Kidney (tissue), 22 donors: ENCODE measurements at places on chromosomes 4 and X.

DNA sequence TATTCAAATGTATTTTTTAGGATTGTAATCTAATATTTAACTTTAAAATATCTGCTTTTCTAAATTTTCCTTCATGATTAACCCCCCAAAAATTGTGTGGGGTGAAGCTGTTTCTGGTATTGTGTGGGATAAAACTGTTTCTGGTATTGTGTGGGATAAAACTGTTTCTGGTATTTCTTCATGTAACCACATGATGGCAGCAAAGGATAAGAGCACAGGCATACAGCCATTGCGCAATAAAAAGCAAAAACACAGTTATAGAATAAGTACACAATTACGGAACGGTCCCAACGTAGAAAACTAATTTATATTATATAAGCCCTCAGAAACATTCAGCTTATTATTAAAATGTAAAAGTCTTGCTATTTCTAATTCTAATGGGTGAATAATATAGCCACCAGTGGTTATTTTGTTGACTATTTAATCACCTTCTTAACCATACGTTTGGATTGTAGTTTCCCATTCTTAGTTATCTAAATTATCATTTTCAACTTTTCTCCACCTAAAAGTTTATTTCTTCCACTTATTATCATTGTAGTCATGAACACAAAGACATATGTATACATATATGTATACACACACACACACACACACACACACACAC is 333.9 kb upstream of the FSTL5 start:
- peak; percentile 44 for DNase-seq

- no peak for DNase-seq
Measured at GRCh38 chr4:156884183-156884582, 87.4 kb downstream of the PDGFC start.

GRCh38 chr4:47749858-47750257 is 88.0 kb downstream of the CORIN start:
- no peak for DNase-seq

DNA sequence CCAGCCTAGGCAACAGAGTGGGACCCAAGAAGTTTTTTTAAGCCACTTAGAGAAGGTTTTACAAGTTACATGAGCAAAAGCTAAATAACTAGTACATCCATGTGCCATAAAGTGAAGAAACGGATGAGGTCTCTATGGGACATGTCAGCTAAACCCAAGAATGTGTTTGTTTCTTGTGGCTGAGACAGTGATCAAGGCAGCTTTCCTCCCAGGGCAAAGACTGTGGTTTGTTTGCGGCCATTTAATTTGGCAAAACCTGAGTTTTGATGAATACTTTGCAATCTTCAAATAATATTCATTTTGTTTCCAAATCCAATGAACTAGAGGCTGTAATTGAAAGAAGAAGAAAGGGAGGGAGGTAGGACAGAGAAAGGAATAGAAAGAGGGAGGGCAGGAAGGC is 44.9 kb upstream of the SLC2A9 start:
- DNase-seq = no peak

DNA sequence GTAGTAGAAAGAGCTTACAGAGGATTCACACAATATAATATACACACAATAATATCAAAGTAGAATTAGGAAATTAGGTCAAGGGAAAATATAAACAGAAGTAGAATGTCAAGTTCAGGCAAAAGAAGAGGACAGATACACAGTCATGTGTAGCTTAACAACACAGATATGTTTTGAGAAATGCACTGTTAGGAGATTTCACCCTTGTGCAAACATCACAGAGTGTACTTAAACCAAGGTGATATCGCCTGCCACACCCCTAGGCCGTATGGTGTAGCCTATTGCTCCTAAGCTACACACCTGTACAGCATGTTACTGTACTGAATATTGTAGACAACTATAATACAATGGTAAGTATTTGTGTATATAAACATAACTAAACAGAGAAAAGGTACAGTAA is 110.0 kb upstream of the EDNRA start:
- no peak for DNase-seq

GRCh38 chr4:174177536-174177935 is 105.9 kb downstream of the FBXO8 start:
- no peak for DNase-seq

DNA sequence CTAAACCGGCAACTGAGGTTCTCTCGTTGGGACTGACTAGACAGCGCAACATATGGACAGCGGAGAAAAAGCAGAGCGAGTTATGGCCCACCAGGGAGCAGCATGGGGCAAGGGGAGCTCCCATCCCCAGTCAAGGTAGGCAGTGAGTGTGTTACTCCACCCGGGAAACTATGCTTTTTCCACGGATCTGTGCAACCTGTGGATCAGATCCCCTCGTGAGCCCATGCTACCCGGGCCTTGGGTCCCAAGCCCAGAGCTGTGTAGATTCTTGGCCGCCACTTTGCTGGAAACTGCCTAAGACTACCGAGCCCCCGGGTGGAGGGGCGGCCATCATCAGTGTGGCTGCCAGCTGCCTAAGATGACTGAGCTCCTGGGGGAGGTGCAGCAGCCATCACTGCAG is 140.9 kb downstream of the PAPSS1 start:
- DNase-seq = no peak

GRCh38 chr4:70706044-70706461 is 15.7 kb upstream of the RUFY3 start:
- DNase-seq = no peak

DNA sequence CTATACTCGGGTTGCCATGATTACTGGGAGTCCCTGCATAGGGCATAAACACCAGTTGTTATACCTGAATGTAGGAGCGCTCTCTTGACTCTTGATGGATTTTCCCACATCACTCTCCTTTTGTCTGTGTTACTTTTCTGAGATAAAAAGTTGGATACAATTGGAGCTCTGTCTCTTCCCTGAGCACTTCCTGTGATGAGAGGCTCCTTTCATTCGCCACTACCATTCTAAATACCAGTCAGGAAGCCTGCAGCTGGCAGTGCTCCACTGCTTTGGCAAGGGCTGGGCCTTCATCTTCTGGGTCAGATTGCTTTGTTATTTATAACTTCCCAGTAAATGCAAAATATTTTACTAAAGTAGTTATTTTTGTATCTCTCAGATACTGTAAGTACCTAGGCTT is 13.9 kb downstream of the TCEANC start:
- no peak for DNase-seq

DNA sequence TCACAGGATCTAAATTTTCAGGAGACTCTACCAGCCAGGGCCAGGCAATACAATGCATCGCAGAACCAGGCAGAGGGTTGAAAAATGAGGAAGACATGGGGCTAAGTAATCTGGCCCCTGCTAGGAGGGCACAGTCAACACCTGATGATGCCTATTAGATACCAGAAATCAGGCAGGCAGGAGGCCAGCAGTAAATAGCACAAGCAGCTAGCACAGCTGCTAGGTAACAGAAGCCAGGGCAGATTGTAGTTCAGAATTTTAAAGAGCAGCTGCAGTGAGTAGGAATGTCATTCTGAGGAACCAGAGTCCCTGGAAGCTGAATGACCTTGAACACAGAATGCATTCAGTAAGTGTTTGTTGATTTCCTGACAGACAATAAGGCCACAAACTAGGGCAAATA is 38.8 kb upstream of the TRPC5OS start:
- DNase-seq = no peak

- DNase-seq = peak; percentile 62
Measured at GRCh38 chrX:40148385-40149285, 50.9 kb upstream of the BCOR start.

- DNase-seq = no peak
Measured at GRCh38 chrX:21374994-21375707, 933 bp downstream of the CNKSR2 start.

DNA sequence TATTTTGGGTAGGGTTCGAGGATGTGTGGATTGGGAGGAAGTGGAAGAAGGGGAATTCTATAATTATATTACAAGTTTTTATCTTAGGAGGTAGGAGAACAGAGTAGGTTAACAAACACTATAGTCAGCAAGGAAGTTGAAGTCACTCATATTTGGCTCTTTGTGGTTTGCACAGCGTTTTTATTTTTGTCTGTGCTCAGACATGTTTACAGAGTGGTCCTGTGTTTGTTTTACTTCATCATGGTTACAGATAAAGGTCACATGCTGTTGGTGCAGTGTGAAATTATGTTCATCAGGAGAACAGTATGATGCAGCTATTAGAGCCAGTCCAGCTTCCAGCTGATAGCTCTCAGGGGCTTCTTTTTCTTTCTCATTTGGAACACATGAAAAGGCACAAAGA is 299.9 kb upstream of the SFRP2 start:
- no peak for DNase-seq

DNA sequence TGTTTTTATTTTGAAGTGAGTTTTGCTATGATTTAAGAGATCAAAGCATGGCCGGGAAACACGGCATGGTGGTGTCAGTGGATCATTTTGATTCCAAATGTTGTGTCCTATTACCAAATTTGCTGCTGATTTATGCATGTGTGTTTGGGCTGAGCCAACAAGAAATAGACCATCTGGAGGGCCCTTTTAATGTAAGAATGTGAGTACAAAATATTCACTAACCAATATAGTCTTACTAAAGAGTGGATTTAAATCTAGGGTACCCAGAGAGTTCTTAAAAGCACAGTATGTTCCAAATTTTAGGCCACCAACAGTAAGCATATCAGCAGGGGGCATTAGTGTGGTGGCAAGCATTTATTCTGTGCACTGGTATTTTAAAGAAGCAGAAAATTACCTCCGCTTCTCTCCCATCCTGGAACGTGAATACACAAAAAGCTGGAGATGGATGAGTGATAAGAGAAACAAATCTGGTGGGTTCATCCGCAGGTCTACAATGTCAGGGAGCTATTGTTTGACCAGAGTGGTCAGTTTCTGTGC is 444.4 kb upstream of the IGFBP7 start:
- peak; percentile 40 for DNase-seq

DNA sequence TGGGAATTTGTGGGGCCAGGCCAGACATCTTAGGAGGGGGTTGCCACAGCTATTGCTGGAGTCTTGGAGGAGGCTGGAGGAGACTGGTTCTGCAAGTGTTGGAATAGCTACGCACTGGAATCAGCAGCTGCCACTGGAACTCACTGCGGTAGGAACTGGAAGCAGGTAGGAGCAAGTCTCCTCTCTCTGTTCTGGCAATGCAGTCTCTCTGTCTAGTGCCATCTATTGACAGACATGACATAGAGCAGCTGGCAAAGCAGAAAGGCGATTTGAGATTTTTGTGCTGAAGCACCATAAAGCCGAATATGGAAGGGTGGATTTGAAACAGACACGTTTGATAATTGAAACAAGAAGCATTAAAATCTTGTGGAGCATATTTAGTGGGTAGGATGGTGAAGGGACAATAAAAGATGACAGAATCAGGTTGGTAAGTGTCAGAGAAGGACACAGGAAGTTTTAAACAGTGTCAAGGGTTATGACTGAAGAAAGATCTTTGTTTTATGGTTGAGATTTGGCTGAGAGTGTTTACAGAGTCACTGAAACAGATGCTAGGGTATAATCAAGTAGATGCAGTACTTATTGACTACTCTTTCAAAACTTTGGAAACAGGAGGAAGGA is 23.5 kb upstream of the SYNPO2 start:
- peak; percentile 64 for DNase-seq

- no peak for DNase-seq
Measured at GRCh38 chr4:162422312-162422711, 258.5 kb upstream of the FSTL5 start.

DNA sequence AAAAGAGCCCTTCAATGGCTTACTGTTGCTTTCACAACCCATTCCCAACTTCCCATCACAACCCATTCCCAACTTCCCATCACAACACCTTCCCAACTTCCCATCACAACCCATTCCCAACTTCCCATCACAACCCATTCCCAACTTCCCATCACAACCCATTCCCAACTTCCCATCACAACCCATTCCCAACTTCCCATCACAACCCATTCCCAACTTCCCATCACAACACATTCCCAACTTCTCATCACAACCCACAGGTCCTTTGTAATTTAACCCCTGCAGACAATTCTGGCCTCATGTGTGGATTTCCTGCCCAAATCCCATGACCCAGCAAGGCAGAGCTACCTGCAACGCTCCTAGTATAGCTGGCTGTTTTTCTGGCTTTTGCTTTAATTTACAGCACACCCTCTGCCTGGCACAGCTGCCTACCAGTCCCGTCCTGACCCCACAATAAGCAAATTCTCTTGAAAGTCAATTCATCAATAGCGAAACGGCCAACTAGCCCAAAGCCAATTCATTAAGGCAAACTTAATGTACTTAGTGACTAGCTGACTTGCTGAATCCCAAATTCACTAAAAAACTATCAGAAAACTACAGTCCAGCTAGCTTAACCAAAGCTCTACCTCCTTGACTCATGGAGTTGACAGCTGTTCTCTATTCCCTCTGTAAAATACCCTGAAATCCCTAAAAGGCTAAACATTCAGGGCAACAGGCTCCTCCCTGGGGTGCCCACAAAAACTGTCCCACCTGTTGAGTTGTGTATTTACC is 75.6 kb downstream of the AFAP1 start:
- DNase-seq = no peak

DNA sequence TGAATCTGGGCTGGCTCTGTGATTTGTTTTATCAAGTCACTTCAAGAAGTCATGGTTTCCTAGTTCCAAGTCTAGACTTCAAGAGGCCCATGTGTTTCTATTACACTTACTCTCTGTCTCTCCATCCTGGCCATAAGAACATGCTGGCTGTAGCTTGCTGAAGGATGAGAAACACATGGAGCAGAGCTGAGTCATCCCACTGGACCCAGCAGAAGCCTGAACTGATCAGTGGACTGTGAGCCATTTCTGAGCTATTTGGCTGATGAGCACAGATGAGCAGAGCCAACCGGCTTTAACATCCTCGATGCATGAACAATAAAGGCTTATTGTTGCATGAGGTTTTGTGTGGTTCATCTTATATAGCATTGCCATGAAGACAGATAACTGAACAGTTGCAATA is 290.6 kb upstream of the BOD1L1 start:
- DNase-seq = no peak

GRCh38 chr4:37802068-37802666 is 24.3 kb upstream of the PGM2 start:
- DNase-seq = peak; percentile 82

DNA sequence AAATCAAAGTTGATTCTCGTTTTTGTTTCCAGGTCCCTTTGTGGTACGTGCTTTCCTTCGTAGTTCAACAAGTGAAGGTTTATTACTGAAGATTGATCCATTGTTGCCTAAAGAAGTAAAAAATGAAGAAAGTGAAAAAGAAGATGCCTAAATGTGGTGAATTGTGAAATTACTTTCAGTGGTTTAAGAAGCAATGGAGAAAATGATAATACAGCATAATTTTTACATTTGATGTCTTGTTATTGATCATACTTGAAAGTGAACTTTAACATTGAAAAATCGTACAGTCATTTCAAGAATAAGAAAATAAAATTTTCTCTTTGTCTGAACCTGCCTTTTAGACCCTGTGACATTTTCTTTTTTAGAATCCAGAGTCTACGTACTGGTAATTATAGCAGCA is 89.8 kb downstream of the MRPL1 start:
- no peak for DNase-seq

- no peak for DNase-seq
Measured at GRCh38 chrX:27463187-27463586, at the start of gene PPP4R3C. Gene PPP4R3C (minus strand): TSS chrX:27463341. CDS start chrX:27463296, 45 bp downstream.

- DNase-seq = no peak
Measured at GRCh38 chr4:91567594-91567993, 736.2 kb upstream of the GRID2 start.
